ENCODE measurements at places on chromosomes 2 and 18. TPM values are rescaled to one million over a fixed set of nuclear protein-coding genes. Genes with fewer than 3 reads are reported as not detected.

The EVX2 gene
- total RNA-seq, result not detected

The GAL3ST2 gene
- total RNA-seq, result not detected

The ZBTB7C gene
- total RNA-seq, result 44.2 TPM

The ABCG5 gene
- total RNA-seq, result not detected

The UBE2E3 gene
- 64.9 TPM for total RNA-seq

The CDKL4 gene
- 0.53 TPM for total RNA-seq

The TANC1 gene
- 50.3 TPM for total RNA-seq

The PAIP2B gene
- total RNA-seq, result 25.6 TPM

The NPPC gene
- 0.67 TPM for total RNA-seq

The NOL4 gene
- 0.58 TPM for total RNA-seq

The SNTG2 gene
- total RNA-seq, result 4.4 TPM

The GLI2 gene
- total RNA-seq, result 14.4 TPM

The GKN1 gene
- not detected for total RNA-seq

The LYPD1 gene
- 1.2 TPM for total RNA-seq

The ZNF532 gene
- 167 TPM for total RNA-seq

The ADGRF3 gene
- not detected for total RNA-seq

The DLX1 gene
- 0.94 TPM for total RNA-seq

The REG3G gene
- total RNA-seq, result not detected

The ITPRIPL1 gene
- 2.8 TPM for total RNA-seq

The C2orf80 gene
- not detected for total RNA-seq

The HOXD10 gene
- 1.9 TPM for total RNA-seq

The KANSL3 gene
- 59.9 TPM for total RNA-seq

The RALB gene
- total RNA-seq, result 52.8 TPM

The CD8B2 gene
- total RNA-seq, result not detected

The PIGN gene
- total RNA-seq, result 34.3 TPM
